Caco-2 (cell line): ENCODE measurements at places on chromosomes 12 and 14. TPM values are rescaled to one million over a fixed set of nuclear protein-coding genes. Genes with fewer than 3 reads are reported as not detected.

Gene AICDA
- total RNA-seq, result not detected in 2 replicates

DNA sequence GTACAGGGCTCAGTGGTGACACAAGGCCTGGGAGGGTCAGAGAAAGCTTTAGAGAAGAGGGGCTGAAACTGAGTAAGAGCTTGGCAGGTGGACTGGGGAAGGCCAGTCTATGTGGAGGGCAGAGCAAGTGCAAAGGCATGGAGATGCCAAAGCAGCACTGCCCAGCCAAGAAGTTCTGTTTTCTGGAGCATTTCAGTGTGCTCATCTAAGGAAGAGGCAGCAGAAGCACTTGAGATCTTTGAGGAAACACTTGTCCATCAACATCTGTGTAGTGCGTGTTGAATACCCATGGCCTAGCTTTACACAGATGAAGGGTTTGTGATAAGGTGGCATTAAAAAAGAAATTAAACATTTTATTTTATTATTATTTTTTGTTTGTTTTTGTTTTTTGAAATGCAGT is 52.8 kb downstream of the FOS start:
- H3K4me3 ChIP-seq, result no peak overlapping the region
- no peaks in the 10 kb centered on the region for H3K4me1 ChIP-seq
- no peak for DNase-seq
- H3K27ac ChIP-seq, result no peak overlapping the region
- H3K36me3 ChIP-seq, result no peaks in the 10 kb centered on the region
- no peaks in the 10 kb centered on the region for H3K27me3 ChIP-seq

DNA sequence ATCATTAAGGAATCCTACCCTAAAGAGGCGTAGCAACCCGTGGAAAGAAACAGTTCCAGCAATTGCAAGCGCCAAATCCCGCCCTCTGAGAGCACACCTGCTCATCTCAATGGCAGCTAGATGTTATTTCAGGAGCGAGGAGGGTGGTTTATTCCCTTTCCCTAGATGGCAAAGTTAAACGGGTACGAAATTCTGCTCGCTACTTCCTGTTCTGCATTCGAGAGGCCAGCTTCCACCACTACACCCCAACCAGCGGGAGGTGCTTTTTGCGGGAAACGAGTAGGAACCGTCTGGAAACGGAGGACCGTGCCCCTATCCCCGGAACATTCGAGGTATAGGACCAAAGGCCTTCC is 536 bp downstream of the VPS29 start:
- peaks cover 21% of the 10 kb centered on the region for H3K4me1 ChIP-seq
- H3K27me3 ChIP-seq, result no peaks in the 10 kb centered on the region
- H3K36me3 ChIP-seq, result no peaks in the 10 kb centered on the region
- peak overlapping the region; percentile 55 for H3K4me3 ChIP-seq
- peak overlapping the region; percentile 97 for H3K27ac ChIP-seq

DNA sequence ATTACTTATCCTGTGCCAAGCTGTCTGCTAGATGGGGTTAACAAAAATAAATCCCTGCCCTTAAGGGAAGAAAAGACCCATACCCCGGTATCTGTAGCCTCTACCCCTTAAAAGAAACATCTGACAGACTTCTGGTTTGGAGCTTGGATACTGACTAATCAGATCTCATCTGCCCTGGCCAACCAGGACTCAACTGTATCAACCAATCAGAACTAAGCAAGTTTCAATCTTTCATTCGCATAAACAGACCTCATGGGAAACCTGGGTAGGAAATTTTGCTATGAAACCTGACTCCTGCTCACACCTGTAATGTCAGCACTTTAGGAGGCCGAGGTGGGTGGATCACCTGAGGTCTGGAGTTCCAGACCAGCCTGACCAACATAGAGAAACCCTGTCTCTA is 26.4 kb upstream of the PRMT8 start:
- no peak overlapping the region for H3K4me3 ChIP-seq
- H3K4me1 ChIP-seq, result no peaks in the 10 kb centered on the region
- DNase-seq, result no peak
- no peak overlapping the region for H3K27ac ChIP-seq
- H3K36me3 ChIP-seq, result no peaks in the 10 kb centered on the region
- no peaks in the 10 kb centered on the region for H3K27me3 ChIP-seq

DNA sequence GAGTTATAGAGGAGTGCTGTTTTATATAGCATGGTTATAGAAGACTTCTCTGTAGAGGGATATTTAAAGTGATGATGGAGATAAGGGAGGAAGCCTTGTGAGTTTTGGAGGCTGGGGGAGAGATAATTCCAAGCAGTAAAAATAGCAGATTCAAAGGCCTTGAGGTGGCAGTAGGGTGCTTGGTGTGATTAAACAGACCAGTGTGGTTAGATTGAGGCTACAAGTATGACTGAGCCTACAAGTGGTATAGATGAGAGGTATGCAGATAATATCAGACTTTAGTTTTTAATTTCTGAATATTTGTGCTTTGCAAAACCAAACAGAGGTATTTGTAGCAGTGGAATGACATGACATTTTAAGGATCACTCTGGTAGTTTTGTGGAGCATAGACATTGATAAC is 20.3 kb downstream of the FANCM start:
- H3K27me3 ChIP-seq, result no peaks in the 10 kb centered on the region
- no peak for DNase-seq
- H3K36me3 ChIP-seq, result no peaks in the 10 kb centered on the region
- H3K27ac ChIP-seq, result no peak overlapping the region
- H3K4me1 ChIP-seq, result no peaks in the 10 kb centered on the region

DNA sequence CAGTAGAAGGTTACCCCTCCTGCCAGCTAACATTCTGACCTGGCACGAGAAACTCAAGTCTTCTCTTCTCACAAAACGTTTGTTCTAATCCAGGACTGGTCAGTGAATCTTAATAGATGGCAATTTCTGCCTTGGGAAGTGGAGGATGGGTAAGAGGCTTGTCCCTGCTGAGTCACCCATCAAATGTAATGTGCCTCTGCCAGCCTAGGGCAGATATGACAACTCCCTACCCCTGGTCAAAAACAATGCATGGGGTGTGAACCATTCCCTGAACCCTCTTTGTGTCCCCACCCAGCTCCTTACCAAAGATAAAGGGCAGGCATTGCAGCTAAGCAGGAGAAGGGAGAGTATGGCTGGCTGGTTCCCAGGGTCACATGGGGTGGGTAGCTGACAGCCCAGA is 1052.9 kb downstream of the GALC start:
- H3K27ac ChIP-seq, result no peak overlapping the region
- H3K36me3 ChIP-seq, result no peaks in the 10 kb centered on the region
- no peaks in the 10 kb centered on the region for H3K27me3 ChIP-seq
- no peak for DNase-seq
- no peaks in the 10 kb centered on the region for H3K4me1 ChIP-seq

DNA sequence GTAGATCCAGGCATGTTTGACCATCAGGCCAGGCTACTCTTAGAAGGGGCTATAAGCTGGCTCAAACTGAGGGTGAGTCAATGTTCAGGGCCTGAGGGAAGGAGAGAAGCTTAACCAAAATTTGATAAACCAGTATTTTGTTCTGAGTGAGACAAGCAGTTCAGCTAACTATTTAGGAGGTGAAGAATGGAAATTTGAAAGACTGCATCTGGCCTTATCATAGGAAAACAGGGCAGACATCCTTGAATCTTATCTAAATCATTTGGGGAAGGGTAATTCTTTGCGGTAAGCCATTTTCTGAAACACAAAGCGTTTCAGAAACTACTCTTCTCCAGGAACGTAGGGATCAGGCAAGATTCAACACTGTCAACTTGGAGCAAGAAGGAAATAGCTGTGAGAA is 447.2 kb downstream of the SOX5 start:
- no peak overlapping the region for H3K4me3 ChIP-seq
- H3K36me3 ChIP-seq, result no peaks in the 10 kb centered on the region
- H3K27ac ChIP-seq, result no peak overlapping the region
- no peaks in the 10 kb centered on the region for H3K4me1 ChIP-seq
- no peak for DNase-seq

- no peak overlapping the region for H3K27ac ChIP-seq
- no peaks in the 10 kb centered on the region for H3K36me3 ChIP-seq
- no peak for DNase-seq
- H3K27me3 ChIP-seq, result no peaks in the 10 kb centered on the region
- no peak overlapping the region for H3K4me3 ChIP-seq
Observed at GRCh38 chr12:132848521-132848920, 19.9 kb upstream of the GOLGA3 start.

Gene LRCOL1
- total RNA-seq, result not detected in 2 replicates

GRCh38 chr14:60723116-60723906 is 840 bp downstream of the SIX4 start:
- H3K4me3 ChIP-seq, result peak overlapping the region; percentile 84
- peak; percentile 48 for DNase-seq
- H3K36me3 ChIP-seq, result no peaks in the 10 kb centered on the region
- H3K4me1 ChIP-seq, result peaks cover 5% of the 10 kb centered on the region; the same call in 1 of the 2 replicates

Gene RERGL
- not detected in 2 replicates for total RNA-seq

Gene KRT82
- not detected in 2 replicates for total RNA-seq

DNA sequence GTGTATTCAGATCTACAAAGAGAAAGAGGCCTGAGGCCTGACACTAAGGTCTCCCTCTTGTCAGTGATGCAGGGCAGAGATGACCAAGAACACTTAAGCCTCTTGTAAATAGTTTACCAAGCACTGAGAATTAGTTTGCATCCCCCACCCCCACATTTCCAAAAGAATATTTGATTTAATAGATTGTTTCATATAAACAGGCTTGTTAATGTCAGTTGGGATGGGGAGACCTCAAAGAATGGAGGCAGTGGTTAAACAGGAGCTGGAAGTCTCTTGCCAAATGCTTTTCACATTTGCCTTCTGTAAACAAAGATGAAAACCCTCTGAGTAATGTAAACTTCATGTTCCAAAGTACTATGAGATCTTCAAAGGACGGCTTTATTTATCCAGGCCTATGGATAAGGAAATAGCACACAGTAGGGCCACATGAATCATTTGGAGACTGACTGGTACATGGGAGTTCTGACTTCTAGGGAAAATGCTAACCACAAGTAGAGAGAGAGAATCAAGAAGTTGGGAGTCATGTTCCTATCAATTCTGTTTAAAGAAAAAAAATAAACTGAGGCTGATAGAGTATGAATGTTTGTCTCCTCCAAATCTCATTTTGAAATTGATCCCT is 234.7 kb downstream of the ANO2 start:
- H3K4me1 ChIP-seq, result peaks cover 42% of the 10 kb centered on the region
- DNase-seq, result no peak
- no peaks in the 10 kb centered on the region for H3K27me3 ChIP-seq
- H3K36me3 ChIP-seq, result no peaks in the 10 kb centered on the region
- H3K4me3 ChIP-seq, result no peak overlapping the region

DNA sequence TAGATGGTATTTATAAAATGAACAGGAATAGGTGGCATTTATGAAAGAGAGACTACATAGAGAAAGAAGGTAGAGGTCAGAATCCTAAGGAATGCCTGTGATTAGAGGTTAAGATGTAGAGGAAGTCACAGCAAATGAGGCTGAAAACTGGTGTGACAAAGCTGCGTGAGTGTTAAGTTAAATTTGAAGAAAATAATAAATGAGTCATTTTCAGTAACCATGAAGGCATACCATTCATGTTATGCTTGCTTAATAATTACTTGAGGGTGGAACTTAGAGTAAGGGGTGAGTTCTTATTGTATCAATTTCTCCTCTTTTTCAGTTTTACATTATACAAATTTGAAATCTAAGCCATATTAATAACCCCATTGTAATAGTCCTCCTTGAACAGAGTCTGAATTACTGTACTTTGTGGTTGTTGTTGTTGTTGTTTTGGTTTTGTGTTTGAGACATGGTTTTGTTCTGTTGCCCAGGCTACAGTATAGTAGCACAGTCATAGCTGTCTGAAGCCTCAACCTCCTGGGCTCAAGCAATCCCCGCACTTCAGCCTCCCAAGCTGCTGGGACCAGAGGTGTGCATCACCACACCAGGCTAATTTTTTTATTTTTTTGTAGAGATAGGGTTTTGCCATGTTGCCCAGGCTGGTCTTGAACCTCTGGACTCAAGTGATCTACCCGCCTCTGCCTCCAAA is 761.5 kb downstream of the GALC start:
- H3K36me3 ChIP-seq, result no peaks in the 10 kb centered on the region
- H3K27ac ChIP-seq, result no peak overlapping the region
- no peak overlapping the region for H3K4me3 ChIP-seq

GRCh38 chr14:70924521-70924920 is 17.3 kb downstream of the PCNX1 start:
- no peak overlapping the region for H3K4me3 ChIP-seq
- DNase-seq, result no peak
- H3K27me3 ChIP-seq, result no peaks in the 10 kb centered on the region
- no peaks in the 10 kb centered on the region for H3K4me1 ChIP-seq

GRCh38 chr14:61132336-61132735 is 148.8 kb downstream of the TMEM30B start:
- H3K36me3 ChIP-seq, result no peaks in the 10 kb centered on the region
- no peak overlapping the region for H3K4me3 ChIP-seq
- DNase-seq, result no peak
- no peak overlapping the region for H3K27ac ChIP-seq
- no peaks in the 10 kb centered on the region for H3K4me1 ChIP-seq

Gene CIT
- 55.9 and 62.3 TPM in 2 replicates for total RNA-seq

Gene OTOGL
- total RNA-seq, result 0.39 and 0.72 TPM in 2 replicates

DNA sequence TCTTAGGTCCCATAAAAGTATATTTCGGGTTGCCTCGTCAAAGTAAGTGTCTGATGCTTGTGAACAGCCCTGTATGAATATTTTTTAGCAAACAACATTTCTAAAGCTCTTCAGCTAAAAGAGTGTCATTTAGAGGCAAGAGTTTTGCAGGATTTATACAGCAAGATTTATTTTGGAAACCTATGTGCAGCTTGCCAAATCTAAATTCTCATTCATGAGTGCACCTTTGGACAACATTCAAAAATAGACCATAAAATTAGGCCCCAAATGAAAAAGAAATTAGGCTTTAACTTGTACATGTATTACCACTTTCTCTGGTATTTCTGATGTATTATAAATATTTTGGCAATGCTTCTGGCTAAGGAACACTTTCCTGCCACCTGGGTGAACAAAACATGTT is 224.4 kb upstream of the PDZRN4 start:
- H3K4me3 ChIP-seq, result no peak overlapping the region
- H3K4me1 ChIP-seq, result no peaks in the 10 kb centered on the region
- no peaks in the 10 kb centered on the region for H3K27me3 ChIP-seq
- no peak for DNase-seq

Gene ERH
- 365 and 388 TPM in 2 replicates for total RNA-seq

Gene KRT2
- not detected in 2 replicates for total RNA-seq

Gene TUNAR
- total RNA-seq, result not detected in 2 replicates

Gene RNASE1
- 1.2 and 1.5 TPM in 2 replicates for total RNA-seq

Gene SOS2
- total RNA-seq, result 13.0 and 13.9 TPM in 2 replicates

DNA sequence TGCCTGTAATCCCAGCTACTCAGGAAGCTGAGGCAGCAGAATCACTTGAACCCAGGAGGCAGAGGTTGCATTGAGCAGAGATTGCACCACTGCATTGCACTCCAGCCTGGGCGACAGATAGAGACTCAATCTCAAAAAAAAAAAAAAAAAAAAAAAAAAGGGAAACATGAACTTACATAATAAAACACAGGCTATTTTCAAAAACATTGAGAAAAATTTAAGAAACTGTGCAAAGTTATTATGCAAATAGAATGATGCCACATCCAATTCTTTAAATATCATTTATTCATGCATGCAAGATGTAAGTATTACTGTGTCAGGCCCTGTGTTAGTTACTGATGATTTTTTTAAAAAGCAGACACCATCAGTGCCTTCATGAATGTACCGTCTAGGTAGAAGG is 20.0 kb upstream of the SLC16A7 start:
- DNase-seq, result no peak
- H3K4me1 ChIP-seq, result no peaks in the 10 kb centered on the region
- no peak overlapping the region for H3K27ac ChIP-seq
- no peaks in the 10 kb centered on the region for H3K36me3 ChIP-seq
- no peak overlapping the region for H3K4me3 ChIP-seq

- no peaks in the 10 kb centered on the region for H3K27me3 ChIP-seq
- no peak for DNase-seq
- no peaks in the 10 kb centered on the region for H3K36me3 ChIP-seq
Observed at GRCh38 chr14:101222362-101223070, 319.0 kb upstream of the RTL1 start.

Gene NELL2
- total RNA-seq, result 0.70 and 0.81 TPM in 2 replicates

Gene SLC35F4
- total RNA-seq, result not detected in 2 replicates

Gene A2ML1
- total RNA-seq, result not detected in 2 replicates
